ENCODE measurements at places on chromosomes 7 and 10. TPM values are rescaled to one million over a fixed set of nuclear protein-coding genes. Genes with fewer than 3 reads are reported as not detected.

The AKR1C3 gene
- 246 TPM for total RNA-seq

The SERPINE1 gene
- total RNA-seq, result 126 TPM

The ACTR3C gene
- 11.6 TPM for total RNA-seq

The FAM25A gene
- 10.8 TPM for total RNA-seq

The GDF2 gene
- not detected for total RNA-seq

The SUGCT gene
- 17.1 TPM for total RNA-seq

The ZWINT gene
- 10.6 TPM for total RNA-seq

The GLI3 gene
- 2.3 TPM for total RNA-seq
